CD4-positive, alpha-beta T cell treated with Interleukin-17A for 1 hour (primary cell): ENCODE measurements at places on chromosomes 2 and 18.

GRCh38 chr18:25826823-25827222 is 263.6 kb downstream of the SS18 start:
- DNase-seq: no peak

GRCh38 chr18:49023938-49024803 is 73.4 kb upstream of the SMAD7 start:
- no peak for DNase-seq

DNA sequence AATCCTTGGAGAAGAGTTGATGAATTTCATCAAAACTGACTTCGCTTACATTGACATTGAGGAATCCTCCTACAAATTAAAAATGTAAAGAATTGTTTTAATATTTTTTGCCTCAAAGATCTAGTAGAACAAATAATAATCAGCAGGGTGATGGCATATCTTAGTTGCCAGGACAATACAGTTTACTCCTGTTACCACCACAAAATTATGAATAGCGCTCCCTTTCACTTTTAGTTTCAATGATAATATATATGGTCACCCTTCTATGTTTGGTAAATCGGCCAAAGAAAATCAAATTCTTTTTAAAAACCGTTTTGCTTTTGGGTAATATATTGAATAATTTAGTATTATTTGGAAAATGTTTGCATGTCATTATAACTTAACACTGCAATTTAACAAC is 39.0 kb downstream of the B4GALT6 start:
- no peak for DNase-seq

DNA sequence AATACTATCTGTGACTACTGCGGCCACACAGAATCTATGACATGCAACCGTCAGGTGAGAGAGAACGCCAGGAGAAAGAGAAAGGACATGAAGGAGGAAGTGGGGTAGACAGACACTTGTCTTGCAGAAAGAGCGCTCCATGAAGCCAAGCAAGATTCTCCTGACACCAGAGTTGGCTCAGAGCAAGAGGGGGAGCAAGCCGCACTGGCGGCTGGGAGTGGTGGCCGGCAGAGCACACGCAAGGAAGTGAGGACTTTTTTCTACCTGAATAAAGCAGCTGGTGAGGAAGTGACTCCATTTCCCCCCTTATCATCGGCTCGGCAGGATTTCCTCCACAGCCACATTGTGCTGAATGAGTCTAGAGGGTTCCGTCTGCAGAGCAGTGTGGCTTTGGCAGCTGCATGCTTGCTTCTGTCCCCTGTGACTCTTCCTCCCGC is 181.6 kb downstream of the BCL2 start:
- DNase-seq: peak; percentile 70

DNA sequence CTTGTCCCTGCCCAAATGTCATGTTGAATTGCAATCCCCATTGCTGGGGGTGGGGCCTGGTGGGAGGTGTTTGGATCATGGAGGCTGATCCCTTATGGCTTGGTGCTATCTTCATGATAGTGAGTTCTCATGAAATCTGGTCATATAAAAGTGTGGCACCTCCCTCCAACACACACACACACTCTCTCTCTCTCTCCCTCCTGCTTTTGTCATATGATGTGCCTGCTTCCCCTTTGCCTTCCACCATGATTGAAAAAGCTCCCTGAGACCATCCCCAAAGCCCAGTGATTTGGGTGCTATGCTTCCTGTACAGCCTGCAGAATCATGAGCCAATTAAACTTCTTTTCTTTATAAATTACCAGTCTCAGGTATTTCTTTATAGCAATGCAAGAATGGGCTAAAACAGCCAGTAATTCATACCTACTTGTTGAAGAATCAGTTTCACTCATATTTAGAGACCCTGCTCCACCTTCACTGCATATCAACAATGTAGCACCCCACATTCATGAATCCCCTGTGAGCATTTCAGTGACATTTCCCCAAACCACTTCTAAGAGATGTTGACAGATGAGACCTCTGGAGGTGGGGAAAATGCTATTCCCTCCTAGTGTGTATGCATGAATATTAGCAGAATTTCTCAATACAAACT is 54.8 kb upstream of the STK17B start:
- no peak for DNase-seq

GRCh38 chr2:62478093-62478580 is 27.9 kb downstream of the TMEM17 start:
- no peak for DNase-seq

DNA sequence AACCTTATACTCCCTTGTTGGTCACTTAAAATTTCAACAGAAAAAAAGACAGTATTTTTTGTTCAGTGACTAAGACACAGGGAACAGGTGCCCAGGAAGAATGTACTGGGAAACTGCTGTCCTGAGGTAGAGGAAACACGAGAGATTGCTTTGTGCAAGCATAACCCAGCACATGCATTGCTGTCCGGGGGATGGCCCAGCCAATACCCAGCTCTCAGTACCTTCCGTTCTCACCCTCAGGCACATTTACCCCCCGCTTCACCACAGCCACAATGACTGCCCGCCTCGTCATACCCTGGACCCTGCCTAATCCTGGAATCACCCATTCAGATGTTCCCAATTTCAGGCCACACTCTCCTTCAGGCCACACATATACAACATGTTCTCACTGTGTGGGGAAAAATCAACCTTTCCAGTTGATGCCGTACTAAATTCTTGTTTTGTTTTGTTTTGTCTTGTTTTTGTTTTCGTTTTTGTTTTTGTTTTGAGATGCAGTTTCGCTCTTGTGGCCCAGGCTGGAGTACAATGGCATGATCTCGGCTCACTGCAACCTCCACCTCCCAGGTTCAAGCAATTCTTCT is 140.7 kb downstream of the ESCO1 start:
- DNase-seq: no peak

- no peak for DNase-seq
Observed at GRCh38 chr18:70126832-70127231, 78.7 kb downstream of the RTTN start.

GRCh38 chr2:59413751-59414570 is 1139.5 kb downstream of the BCL11A start:
- DNase-seq: no peak

GRCh38 chr2:27211241-27211942 is 449 bp upstream of the ATRAID start:
- peak; percentile 4 for DNase-seq

- DNase-seq: no peak
Observed at GRCh38 chr2:61995515-61995914, 90.0 kb downstream of the COMMD1 start.

DNA sequence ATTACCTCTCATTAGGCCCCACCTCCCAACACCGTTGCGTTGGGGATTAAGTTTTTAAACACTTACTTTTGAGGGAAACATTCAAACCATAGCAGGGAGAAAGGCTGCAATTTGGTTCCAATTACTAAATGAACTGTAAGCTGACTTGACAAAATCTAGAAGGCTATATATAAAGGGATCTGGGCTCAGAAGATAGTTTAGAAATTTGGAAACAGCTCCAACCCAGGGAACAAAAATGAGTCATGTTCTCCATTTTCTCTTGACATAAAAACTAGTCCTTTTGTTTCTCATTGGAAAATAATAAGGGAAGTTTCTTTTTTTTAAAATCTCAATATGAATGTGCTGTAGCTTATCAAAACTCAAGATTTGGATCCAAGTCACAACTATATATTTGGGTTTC is 17.5 kb downstream of the MOGAT1 start:
- DNase-seq: no peak

GRCh38 chr2:162422894-162423293 is 79.0 kb downstream of the GCA start:
- no peak for DNase-seq

DNA sequence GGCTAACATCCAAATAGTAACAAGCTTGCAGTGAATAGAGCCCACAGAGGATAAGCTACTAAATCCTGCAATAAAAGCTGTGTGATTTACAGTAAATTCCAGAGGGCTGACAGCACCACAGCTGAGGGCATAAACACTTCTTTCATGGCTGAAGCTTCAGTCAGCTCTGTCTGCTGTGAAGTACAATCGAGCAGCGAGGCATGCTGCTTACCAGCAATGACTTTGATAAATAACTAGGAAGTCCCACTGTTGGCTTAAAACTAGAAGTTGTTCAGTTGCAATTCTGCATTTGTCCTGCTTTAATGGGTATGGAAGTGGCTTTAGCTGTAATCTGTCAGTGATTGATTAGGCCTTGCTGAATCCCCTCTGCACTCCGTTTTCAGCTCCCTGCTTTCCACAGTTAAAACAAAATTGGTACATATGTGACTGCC is 65.2 kb upstream of the FIGN start:
- no peak for DNase-seq

GRCh38 chr18:32958746-32959145 is 185.9 kb upstream of the KLHL14 start:
- no peak for DNase-seq

GRCh38 chr2:218547511-218547910 is 20.6 kb downstream of the USP37 start:
- DNase-seq: no peak

DNA sequence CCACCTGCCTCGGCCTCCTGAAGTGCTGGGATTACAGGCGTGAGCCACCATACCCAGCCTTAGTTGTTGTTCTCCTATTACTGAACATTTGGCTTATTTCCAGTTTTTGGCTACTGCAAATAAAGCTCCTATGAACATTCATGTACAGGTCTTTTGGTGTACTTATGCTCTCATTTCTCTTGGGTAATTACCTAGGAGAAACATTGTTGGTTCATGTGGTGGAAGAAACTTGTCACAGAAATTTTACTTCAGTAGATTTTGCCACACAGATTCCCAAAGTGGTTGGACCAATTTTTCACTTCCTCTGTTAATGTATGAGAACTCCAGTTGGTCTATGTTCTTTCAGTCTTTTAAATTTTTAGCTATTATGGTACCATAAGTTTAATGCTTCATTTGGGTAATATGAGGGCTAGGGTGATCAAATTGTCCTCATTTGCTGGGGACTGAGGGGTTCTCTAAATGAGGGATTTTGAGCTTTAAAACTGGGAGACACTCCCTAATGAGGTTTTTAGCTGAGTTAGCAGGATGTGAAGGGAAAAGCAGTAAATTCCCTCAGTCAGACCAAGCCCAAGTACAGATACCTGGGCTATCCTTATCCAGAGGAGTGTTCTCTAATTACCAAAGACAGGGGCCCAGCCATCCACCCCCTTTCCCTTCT is 33.9 kb downstream of the MTA3 start:
- no peak for DNase-seq

GRCh38 chr2:62499430-62500060 is 6.5 kb downstream of the TMEM17 start:
- DNase-seq: no peak

DNA sequence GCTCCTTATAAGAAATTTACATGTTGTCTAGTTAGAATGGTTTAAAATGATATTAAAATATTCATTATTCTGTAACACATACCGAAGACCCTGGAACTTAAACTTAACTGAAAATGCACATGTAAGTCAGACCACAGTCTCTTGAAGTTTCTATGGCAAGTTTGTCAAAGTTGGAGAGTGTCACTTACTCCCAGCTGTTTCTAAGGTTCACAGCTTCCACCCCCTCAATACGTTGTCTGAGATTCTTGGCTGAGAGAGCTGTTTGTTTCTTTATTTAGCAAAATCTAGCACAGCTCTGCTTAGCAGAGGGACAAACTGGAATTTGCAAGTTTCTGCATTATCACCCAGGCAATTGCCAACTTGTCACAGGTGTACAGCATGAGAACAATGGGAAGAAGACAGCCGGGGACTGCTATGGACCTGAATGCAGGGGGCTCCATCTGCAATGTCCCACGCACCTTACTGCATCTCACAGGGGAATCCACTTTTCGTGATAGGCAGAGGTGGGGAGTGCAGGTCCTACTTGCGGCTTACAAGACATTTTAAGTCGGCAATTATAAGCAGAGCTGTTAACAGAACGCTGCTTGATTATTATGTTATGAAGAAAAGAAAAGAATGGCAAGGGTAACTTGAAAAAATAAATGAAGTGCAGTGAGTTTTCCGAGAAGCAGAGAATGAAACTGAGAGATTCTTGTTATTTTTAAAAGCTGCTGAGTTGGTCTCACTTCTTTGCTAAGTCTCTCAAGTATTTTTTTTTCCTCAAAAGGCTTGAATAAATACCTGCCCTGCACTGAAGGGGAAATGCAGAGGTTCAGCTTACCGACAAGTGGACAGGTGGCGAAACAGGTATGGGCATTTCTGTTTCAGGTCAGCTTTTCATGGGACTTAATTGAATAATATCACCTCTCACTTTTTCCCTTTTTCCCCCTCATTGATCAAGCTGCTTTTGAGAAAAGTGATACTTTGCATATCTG is 1072.1 kb upstream of the FANCL start:
- DNase-seq: no peak

- no peak for DNase-seq
Observed at GRCh38 chr2:102927854-102928267, 166.0 kb downstream of the TMEM182 start.

GRCh38 chr2:110678457-110679336 is 834 bp upstream of the BUB1 start:
- no peak for DNase-seq

- no peak for DNase-seq
Observed at GRCh38 chr2:212426637-212427412, 111.8 kb downstream of the ERBB4 start.

DNA sequence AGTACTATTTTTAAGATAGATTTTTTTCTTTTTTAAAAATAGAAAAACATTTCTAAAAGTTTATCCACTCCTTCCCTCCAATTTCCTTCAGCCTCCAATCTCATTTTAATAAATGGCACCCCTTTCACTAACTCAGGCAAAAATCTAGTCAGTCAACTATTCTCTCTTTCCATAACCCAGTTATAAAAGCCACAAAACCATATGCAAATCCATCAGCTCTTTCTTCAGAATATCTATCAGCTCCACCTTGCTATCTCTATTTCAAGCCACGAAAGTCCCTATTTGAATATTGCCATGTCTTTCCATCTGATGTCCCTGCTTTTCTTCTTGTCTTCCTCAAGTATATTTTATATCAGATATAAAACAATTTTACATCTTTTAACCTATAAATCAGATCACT is 397.1 kb downstream of the ERBB4 start:
- no peak for DNase-seq

DNA sequence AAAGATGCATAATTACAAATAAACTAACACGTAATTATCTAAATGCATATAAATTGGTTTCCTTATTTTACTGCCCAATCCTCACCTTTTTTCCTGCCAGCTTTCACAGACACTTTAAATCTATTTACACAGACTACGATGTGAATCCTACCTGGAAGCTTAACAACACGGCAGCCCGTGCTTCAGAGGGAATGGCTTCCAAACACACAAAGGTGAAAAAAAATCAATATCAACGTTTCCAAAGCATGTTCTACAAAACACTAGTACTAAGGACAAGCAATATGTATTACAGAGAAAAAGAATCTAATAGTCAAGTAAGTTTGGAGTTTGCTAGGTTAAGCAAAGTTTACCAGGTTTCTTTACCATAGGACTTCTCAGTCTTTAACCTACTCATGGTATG is 4.4 kb downstream of the MAP4K3 start:
- no peak for DNase-seq

GRCh38 chr2:42360493-42360889 is 526 bp downstream of the COX7A2L start:
- DNase-seq: peak; percentile 8

DNA sequence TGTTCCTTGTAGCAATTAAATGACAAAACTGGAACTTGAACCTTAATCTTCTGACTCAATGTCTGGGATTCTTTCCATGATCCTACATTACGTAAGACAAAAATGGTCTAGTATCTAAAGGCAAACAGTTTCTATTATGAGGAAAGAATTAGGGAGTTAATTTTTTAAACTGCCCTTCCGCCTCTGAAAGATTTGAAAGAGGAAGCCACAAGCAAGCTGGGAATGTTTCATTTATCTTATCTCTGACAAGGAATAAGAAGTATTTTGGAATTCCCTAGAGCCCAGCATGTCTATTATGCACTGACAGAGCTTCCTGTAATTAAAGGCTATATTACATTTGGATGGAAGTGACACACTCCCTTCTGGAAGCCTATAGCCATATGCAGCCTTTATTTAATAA is 558.8 kb upstream of the CDH2 start:
- DNase-seq: no peak

GRCh38 chr2:63059793-63060471 is 9.3 kb downstream of the OTX1 start:
- DNase-seq: no peak
